ENCODE measurements at places on chromosomes 7 and 10.

- no peak for DNase-seq
Observed at GRCh38 chr7:78601728-78602127, 803.2 kb downstream of the PHTF2 start.

- peak; percentile 69 for DNase-seq
Observed at GRCh38 chr7:3439333-3440030, 138.4 kb downstream of the SDK1 start.

- DNase-seq, result no peak
Observed at GRCh38 chr10:10038348-10038747, 979.3 kb upstream of the CELF2 start.

- DNase-seq, result no peak
Observed at GRCh38 chr7:99050971-99051370, 92.9 kb downstream of the SMURF1 start.

GRCh38 chr10:119619215-119619614, 22.5 kb upstream of the TIAL1 start:
- DNase-seq, result no peak

DNA sequence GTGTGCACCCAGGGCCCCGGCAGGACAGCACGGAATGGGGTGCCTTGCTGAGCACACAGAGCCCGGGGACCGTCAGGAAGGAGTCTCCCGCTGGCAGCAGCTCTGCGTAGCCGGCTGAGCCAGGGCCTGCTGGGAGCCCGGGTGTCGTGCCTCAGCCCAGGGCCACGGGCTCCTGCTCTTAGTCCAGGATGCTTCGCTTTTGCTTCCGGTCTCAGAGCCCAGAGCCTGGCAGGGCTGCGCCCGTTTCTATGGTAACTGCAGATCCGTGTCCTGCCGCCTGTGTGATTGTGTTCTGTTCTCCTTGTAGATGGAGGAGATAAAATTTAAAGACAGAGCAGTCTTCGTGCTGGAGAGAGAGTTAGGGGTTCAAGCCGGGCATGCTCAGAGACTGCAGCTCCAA, 53.7 kb upstream of the DPYSL4 start:
- DNase-seq, result no peak

Measured in Panc1 (cell line).